ENCODE measurements at places on chromosomes 4 and X.

DNA sequence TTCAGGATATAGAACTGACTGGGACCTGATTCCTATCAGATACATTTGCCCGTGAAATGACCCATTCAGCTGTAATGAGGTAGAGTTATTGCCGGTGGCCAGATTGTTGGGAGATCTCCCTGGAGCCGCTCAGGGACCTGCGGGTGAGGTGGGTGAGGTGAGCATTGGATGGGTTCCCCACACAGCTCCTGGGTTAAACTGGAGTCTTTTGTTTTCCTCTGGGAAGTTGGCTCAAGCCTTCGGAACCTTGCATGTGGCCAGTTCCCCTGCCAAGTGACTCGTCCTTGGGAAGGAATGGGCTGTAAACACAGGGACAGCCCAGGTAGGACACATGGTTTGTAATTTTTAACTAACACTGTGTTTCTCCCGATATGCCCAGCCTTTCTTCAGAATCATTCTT lies 31.6 kb upstream of the KIT start:
- DNase-seq = no peak

GRCh38 chr4:147003956-147004809 lies 58.5 kb upstream of the TTC29 start:
- DNase-seq = no peak

DNA sequence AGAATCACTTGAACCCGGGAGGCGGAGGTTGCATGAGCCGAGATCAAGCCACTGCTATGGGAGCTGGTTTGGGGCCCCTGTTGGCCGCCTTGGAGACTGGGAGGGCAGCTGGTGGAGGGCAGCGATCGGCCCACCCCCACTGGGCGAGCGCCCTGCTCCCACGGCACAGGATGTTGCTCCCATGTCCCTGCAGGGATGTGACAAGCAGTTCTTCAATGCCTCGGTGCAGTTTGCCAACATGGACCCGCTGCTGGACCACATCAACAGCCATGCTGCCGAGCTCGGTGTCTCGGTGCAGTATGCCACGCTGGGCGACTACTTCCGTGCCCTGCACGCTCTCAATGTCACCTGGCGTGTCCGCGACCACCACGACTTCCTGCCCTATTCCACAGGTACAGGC lies 19.4 kb downstream of the MAN2B2 start:
- DNase-seq = no peak

- no peak for DNase-seq
These were observed 28.1 kb downstream of the SLC30A9 start for GRCh38 chr4:42018451-42018850.

DNA sequence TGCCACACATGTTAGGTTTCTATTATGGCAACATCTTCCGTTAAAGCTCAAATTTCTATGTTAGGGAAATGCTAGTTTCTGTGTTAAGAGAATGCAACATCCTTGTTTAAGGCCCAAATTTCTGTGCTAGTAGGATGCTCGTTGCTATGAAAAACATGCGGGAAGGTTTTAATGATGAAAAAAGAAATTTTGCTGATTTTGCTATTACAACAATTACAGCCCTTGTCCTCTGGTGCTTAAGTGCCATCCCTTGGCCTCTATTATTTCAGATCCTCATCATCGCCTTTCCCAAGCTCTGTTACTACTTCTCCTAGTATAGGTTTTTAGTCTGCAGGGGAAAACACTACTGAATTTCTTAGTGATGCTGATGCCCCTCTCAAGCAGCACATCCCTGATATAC lies 412.6 kb upstream of the NDST3 start:
- no peak for DNase-seq

DNA sequence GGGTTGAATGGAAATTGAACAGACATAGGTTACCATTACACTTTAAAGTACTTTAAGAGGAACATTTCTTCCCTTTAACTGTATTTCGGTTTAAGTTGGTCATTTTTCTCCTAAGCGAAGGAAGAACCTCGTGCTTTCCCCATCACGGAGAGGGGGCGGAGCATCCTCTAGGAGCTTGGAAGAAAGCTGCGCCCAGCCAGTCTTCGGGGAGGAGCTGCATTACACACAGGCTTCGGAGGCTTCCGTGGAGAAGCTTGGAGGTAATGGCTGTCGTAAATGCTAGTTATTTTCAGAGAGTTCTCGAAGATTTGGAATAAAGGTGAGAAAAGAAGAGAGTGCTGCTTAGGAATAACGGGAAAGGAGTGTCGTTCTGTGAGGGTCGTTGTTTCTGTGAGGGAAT lies at the start of gene PWWP3B:
TSS of gene PWWP3B (plus strand) at position 199 of the 400 bp plus-strand sequence. CDS start 37,128 bp downstream, outside the sequence.
- no peak for DNase-seq

GRCh38 chr4:10750714-10751113 lies 66.1 kb upstream of the CLNK start:
- DNase-seq = no peak

- DNase-seq = no peak
These were observed 180.7 kb upstream of the IL15 start for GRCh38 chr4:141455651-141456050.

Data from stimulated activated CD4-positive, alpha-beta T cell treated with anti-CD3 and anti-CD28 coated beads, Interleukin-1b, Interleukin-23, amount 100 ng/mL, for 1 hour (primary cell).